Muscle of arm (tissue), 14 donors: ENCODE measurements at places on chromosomes 16 and 17. TPM values are rescaled to one million over a fixed set of nuclear protein-coding genes. Genes with fewer than 3 reads are reported as not detected.

DNA sequence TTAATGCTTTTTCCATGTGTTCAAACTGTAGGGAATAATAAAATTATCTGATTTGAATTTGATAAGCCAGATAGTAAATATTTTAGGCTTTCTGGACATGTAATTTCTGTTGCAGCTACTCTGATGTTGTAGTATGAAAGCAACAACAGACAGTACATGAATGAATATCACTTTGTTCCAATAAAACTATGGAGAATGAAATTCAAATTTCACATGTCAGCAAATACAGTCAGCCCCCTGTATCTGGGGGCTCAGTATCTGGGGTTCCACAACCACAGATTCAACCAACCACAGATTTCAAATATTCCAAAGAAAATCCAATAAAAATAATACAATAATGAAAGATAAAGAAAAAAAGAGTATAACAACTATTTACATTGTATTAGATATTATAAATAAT is 8.2 kb upstream of the CLTC start:
- DNase-seq: no peak

DNA sequence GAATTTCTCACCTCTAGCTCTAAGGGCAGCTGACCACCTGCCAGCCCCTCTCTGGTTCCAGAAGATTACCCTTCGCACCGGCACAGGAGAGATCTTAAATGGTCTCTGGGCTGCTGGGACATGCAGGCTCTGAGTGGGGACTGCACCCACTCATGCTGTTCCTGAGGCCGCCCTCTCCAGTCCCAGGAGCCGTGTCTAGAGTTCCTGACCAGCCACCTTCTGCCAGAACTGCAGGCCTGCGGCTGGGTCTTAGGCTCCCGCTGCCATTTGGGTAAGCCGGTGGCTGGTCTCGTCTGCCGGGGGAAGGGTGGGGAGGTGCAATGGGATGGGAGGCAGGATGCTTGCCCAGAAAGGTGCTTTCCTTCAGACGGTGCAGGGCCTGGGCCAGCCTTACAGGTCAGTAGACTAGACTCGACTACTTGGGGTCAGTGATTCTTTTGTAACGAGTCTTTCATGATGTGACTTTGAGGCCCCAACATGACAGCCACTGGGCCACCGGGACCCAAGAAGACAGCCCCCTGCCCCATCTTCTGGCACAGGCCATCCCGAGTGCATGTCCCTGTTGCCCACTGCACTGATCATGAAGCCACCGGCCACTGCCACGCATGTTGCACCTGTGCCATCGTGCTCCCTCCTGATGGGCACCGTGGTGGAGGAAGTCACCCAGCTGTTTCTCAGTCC is 26.4 kb downstream of the B9D1 start:
- no peak for DNase-seq

DNA sequence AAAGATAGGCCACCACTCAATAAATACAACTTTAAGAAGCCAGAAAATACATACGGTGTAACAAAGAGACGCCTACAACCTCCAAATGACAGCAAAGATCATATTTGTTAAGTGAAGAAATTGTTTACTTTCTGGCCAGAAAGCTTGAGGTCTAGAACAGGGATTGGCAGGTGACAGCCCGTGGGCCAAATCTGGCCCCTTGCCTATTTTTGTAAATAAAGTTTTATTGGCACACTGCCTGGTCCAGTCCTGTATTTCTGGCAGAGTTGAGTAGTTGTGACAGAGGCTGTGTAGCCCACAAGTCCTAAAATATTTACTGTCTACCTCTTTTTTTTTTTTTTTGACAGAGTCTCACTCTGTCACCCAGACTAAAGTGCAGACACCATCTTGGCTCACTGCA is 3.4 kb upstream of the CLEC19A start:
- no peak for DNase-seq

DNA sequence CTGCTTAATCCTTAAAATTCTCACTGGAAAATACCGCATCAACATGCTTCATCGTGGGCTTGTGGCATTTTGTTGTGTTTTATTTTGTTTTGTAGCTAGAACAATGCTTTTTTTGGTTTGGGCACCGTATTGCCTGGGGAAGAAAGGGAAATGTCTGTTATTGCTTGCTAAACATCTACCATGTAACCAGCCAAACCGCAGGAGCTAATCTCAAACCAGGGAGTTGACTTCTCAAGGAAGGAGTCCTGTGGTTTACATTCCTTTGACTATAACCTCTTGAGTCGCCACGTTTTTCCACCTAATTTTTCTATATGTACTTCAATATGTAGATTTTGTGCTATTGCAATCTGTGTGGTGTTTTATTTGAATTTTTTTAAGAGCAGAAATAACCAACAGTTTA is 593.5 kb upstream of the SOX9 start:
- no peak for DNase-seq

DNA sequence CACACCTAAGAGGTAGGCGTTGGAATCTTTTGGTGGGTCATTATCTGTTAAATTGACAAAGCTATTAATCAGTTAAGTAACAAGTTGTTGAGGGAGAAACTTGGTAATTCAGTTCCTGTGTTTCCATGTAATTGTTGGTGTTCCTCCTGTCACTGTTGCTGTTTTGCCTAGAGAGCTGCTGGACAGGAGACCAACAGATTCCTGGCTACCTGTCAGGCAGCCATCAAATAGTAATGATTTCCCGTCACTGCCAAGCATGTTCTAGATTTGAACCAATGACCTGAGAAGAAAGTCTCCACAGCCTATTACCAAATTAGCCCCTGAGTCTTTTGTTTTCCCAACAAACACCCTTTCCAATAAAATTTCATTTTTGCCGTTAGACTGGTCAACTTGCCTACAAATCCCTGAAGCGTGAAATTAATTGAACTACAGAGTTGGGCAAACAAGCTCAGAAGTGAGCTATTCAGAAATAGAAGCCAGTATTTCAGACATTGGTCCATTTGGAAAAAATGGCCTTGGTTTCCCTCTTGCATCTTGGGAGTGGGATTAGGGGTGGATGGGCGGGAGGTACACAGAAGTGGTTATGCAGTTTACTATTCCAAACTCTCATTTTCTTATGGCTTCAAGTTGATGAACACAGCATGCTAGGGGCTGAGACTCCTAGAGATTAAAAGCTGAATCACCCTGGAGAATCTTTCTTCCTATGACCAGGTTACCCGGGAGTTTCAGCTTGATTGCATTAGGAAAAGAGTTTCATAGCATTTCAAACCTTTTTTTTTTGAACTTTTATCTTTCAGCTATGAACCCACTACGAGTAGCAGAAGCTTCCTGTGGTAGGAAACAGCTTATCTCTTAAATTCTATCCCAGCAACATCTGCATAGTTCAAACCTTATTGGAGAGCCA is 262.8 kb upstream of the MAF start:
- no peak for DNase-seq

DNA sequence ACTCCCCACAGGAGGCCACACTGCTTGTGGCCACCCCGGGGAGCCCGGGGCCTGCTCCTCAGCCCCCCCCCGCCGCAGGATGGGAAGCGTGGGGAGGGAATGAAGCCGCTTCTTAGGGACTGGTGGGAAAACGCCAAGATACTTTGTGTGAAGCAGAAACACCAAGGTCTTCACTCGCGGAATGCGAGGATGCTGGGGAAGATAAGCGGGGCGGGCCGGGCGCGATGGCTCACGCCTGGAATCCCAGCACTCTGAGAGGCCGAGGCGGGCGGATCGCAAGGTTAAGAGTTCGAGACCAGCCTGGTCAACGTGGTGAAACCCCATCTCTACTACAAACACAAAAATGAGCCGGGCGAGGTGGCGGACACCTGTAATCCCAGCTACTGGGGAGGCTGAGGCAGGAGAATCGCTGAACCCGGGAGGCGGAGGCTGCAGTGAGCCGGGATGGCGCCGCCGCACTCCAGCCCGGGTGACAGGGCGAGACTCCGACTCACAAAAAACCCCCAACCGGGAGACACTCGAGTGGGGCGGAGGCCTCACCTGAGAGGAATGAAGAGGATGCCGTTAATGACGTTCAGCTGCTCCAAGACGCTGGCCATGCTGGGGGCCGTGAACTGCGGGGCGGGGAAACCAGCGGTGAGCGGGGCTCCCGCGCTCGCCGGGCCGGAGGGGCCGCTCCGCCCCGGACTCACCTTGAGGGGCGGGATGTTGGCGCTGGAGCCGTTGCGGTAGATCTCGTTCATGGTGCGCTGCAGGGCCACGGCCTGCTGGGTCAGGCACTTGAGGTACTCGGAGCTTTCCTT is 20.3 kb downstream of the CLUH start:
- DNase-seq: no peak

DNA sequence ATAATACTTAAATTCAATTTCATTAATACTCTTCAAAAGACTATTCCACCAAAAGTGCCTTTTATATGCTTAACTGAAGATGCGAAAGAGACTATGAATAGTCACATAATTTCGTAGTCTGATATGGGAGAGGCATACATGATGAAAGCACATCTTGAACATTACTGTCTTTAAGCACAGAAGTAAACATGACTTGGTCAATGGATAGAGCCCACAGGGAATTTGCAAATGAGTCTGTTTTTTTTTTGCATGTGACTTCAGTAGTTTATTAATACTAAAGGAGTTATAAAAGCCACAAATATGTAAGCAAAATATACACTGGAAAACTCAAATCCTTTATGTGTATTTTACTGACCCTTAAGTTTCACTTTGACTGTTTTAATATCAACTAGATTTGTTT is 15.9 kb downstream of the ADPRM start:
- no peak for DNase-seq

DNA sequence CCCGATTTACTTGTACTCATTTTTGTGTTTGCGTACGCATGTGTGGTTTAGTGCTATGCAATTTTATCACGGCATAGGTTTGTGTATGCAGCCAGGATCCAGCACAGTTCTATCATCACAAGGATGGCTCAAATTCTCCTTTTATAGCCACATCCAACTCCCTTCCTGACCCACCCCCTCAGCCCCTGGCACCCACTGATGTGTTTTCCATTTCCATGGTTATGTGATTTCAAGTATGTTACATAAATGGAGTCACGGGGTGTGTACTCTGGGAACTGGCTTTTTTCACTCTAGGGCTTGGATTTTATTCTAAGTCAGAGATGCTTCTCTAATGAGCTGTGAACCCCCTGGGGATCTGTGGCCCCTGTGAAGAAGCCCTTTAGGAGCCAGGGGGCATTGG is 16.8 kb downstream of the IL4R start:
- peak; percentile 51 for DNase-seq

DNA sequence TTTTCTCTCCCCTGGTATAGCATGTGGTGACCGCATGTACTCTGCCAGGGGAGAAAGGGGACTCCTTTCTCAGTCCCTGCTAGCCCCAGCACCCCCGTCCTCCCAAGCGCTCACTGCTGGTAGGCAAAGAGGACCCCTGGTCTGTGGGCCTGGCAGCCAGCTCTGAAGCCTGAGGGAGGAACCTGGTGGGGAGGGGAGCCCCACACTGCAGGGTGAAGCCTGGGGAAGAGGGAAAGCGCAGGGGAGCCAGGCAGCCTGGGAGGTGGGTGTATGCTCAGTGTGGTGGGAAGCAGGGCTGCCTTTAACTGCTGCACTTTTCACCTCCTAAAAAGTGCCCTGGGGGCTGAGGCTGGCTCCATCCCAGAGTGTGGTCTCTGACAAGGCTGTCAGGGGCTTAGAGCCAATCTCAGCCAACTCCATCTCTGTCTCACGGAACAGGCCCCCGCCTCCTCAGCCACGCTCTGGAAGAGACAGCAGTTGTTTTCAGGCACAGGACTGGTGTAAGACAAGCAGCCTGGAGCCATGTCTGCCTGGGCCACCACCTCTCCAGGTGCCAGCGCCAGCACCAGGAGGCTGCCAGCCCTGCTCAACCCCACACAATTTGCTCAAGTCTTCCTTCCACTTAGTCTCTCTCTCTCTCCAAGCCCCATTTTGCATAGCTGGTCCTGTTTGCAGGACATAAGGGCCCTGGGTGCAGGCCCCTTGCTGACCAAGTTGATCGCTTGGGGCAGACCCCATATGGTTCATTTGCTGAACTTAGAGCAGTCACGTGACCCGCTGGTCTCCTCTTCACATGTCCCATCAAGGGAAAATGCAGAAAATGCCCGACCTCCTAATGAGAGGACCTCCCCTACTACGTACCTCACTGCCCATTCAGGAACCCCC is 14.7 kb upstream of the TBX2 start:
- DNase-seq: no peak

GRCh38 chr16:88809068-88809675 is 2.6 kb downstream of the APRT start:
- DNase-seq: no peak

DNA sequence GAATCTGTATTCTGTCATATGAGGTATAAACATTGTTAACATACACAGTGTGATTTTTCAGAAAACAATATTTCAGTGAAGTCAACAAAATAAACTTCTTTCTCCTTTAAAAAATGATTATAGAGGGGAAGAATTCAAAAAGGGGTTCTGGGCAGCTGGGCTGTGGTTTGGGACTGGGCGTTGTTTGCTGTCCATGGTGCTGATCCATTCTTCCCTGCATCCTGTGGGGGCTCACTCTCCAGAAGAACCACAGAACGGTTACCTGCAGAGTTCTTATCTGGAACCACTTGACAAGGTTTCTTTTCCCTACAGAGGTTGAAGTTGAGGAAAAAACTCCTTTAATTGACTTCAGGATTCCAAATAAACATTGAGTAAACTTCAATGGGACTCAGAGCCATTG is 1091.0 kb downstream of the CDH8 start:
- peak; percentile 6 for DNase-seq

DNA sequence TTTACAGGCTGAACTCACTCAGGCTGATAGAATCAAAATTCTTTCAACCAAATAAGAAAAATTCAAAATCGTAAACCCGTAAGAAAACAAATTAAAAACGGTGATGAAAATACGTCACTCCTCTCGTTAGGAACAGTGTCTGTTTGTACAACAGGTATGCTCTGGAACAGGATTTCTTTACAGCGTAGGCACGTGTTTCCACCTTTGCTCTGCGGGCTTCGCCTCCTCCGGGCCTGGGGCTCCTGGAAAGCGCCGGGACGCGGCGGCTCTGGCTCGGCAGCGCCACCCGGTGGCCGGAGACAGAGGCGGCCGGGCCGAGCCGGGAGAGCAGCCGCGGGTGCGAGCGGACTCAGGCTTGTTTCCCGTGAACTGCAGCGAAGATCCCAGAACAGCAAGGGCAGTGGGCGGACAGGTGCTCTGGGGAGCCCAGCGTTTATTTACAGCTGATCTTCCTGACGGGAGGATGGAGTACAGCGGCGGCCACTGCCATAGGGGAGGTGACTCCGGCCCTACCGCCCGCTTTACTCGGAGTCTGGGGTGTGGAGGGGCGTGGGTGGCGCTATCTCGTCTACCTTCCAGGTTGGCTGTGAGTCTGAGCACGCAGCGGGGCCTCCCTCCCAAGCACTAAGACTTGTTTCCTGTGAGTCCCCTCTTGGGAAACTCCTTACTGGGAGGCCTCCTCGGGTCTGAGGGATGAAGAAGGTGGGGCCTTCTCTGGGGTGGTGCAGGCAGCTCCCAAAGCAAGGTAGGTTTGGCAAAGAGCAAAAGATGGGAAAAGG is 40.5 kb upstream of the ATP2A3 start:
- peak; percentile 51 for DNase-seq

- DNase-seq: no peak
Observed at GRCh38 chr17:57043276-57043675, 41.8 kb upstream of the AKAP1 start.

The TPSG1 gene
- 0.97 TPM for polyA plus RNA-seq

The KRTAP1-1 gene
- polyA plus RNA-seq: not detected

The DUSP3 gene
- polyA plus RNA-seq: 71.9 TPM

The VTN gene
- polyA plus RNA-seq: not detected

The RBFOX1 gene
- 30.4 TPM for polyA plus RNA-seq

The RHBDF1 gene
- 31.2 TPM for polyA plus RNA-seq
